ENCODE measurements at places on chromosomes 12 and 14.

DNA sequence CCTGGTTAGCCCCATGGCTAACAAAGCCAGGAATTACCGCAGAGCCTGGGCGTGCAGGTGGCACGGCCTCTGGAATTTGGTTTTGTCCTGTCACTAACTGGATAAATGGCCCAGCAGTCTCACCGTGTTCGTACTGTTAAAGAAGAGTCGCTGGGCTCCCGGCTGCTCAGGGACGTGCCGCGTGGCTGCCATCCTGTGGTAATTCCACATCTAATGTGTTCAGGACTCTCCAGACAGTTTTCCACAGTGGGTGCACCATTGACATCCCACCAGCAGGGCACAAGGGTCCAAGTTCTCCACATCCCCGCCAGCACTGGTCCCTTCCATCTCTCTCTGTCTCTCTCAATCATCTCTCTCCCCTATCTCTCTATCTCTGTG lies 19.6 kb downstream of the NOC4L start:
- no peak for DNase-seq

GRCh38 chr12:77115471-77115870 lies 50.1 kb upstream of the E2F7 start:
- no peak for DNase-seq

GRCh38 chr12:26971963-26972362 lies 33.7 kb downstream of the FGFR1OP2 start:
- no peak for DNase-seq

- no peak for DNase-seq
Observed at GRCh38 chr14:29629839-29630238, 297.8 kb downstream of the PRKD1 start.
